ENCODE measurements at places on chromosomes 12 and 14.

GRCh38 chr12:94762943-94763342 lies 112.6 kb upstream of the TMCC3 start:
- no peak for DNase-seq

- no peak for DNase-seq
These were observed 7.5 kb downstream of the REC8 start for GRCh38 chr14:24179294-24179960.

DNA sequence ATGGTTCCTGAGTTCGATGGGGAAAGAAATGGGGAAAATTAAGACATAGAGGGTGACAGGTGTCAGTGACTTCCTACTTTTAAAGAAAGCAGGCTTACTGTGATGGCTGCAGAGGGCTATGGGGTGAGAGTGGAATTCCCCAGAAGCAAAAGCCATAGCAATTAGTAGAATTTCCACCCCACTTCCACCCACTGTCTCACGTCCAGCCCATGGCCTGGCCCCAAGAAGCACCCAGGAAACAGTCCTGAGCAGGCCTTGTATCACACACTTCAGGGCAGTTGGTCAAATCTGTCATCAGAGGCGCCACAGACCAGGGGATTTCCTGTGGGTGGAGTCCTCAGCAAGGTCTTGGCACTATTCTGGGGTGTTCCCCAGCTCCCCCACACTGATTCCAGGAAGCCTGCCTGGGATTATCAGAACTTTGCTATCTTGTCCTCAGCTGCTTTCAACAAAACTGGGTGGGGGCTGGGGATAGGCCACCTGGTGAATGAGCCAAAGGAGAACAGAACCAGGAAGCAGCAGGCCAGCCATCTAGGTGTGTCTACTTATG lies 120.1 kb upstream of the CCND2 start:
- no peak for DNase-seq

GRCh38 chr12:87756111-87756510 lies 273.1 kb downstream of the C12orf50 start:
- peak; percentile 97 for DNase-seq

DNA sequence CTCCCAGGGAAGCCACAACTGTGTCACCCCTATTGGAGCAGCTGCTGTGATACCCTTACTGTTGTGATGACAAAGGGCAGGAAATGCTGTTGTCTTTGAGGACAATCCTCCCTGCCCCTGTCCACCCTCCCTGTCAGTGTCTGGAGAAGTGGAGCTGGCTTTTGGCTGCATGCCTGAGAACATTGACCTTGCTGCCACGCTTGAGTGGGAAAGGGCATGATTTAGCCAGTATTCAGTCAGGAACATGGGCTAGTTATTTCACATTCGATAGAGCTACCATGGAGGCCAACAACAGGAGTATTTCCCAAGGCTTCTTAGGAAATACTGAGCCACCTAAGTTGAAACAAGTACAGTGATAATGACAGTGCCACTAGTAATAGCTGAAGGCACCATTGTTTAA lies 59.4 kb downstream of the MYRFL start:
- DNase-seq, result no peak

GRCh38 chr14:102833991-102834390 lies 56.7 kb downstream of the TRAF3 start:
- no peak for DNase-seq

GRCh38 chr12:47022296-47022695 lies 57.1 kb upstream of the PCED1B start:
- DNase-seq, result no peak

GRCh38 chr14:78227248-78228077 lies 57.3 kb downstream of the NRXN3 start:
- DNase-seq, result no peak

GRCh38 chr14:88168498-88169165 lies 154.4 kb downstream of the KCNK10 start:
- DNase-seq, result no peak

- no peak for DNase-seq
These were observed 47.6 kb downstream of the TMEM132C start for GRCh38 chr12:128314611-128315010.

DNA sequence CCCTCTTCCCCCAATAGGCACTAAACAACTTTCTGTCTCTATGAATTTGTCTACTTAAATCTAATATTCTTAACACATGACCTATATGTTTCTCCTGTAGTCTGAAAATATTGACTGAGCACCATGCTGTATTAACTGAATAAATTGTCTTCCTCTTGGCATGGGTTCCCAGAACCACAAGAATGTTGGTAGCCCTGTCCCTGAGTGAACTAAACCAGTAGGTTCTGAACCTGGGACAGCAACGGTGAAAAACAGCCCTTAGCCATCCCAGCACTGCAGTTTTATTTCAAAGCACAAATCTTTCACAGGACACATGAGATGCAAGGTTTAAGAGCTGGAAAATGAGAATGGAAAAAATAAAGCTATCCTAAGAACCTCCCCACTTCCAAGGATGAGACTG lies 20.4 kb upstream of the HSP90B1 start:
- no peak for DNase-seq

DNA sequence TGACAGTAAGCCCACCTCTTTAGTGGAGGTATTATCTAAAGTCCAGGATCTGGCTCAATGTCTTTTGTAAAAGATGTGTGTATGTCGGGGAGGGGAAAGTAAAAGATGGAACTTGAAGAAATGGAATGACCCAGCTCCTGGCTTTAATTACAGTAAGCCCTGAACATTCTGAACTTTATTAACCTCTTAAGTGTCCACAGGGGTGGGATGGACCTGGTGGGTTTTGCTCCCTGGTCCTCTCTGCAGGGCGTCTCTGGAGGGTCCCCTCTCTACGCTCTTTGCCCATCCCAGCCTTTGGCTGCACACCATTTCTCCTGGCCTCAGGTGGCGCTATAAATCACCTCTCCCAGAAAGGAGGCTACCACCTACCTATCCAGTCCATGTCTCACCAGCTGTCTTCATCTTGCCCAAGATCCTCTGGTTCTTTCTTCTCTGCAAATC lies 3.7 kb upstream of the CISTR start:
- no peak for DNase-seq

DNA sequence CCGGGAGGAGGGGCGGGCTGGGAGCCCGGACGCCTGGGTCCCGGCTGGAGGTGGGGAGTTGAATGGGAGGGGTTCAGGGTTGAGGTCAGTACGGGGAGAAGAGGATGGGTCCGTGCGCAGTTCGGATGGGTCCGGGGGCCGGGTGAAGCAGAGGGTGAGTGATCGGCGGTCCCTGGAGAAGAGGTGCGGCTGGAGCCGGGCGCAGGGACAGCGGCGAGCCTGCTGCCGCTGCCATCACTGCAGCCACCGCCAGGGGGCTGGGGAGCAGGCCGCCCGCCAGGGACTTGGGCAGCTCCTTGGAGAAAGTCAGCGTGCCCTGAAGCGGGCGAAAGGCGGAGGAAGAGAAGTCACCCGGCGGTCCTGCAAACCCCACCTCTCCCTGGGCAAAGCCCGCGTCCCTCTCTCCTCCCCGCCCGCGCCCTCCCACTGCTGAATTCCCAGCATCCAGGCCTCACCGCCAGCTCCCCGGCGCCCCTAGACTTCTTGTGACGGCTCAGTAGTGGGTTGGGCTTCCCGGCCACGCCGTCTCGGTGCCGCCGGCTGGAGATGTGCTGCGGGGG lies 6.0 kb upstream of the GPR84 start:
- peak; percentile 46 for DNase-seq

GRCh38 chr14:102629808-102630350 lies 37.4 kb downstream of the RCOR1 start:
- no peak for DNase-seq

DNA sequence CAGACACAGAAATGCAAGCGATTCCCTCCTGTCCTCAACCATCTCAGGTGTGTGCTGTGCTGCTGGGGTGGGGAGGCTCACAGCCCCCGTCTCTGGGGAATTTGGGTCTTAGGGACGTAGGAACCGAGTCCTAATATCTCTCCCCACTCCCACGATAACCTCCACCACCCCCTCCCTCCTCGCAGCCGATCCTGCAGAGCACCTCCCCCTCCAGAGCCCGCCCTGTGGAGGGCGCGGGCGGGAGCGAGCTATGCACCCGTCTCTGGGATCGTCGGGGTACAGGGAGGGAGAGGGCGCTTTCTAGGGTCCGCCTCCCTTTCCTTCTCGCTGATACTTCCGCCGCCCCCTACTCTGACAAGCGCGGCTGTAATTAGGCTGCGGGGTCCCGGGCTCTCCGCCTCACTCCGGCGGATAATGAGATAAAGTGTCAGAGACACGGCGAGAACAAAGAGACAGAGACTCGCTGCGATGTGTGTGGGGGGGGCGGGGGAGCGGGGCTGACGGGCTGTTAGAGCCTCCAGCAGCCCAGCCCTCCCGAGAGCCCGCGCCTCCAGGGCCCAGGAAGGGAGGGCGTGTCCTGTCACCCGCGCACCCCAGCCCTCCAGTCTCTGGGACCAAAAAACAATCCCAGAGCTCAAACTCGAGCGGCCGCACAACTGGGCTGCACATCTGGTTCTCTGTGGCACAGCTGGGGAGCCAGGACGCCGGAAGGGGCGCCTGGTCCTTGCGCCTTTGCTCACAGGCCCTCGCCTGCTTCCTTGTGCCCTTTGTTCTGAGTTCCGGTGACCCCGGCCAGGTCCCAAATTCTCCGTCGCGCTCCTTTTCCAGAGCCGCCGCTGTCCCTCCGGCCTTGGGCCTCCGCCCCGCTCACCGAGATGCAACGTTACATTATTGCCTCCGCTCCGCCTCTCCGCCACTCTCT lies 8.7 kb downstream of the SHMT2 start:
- no peak for DNase-seq

DNA sequence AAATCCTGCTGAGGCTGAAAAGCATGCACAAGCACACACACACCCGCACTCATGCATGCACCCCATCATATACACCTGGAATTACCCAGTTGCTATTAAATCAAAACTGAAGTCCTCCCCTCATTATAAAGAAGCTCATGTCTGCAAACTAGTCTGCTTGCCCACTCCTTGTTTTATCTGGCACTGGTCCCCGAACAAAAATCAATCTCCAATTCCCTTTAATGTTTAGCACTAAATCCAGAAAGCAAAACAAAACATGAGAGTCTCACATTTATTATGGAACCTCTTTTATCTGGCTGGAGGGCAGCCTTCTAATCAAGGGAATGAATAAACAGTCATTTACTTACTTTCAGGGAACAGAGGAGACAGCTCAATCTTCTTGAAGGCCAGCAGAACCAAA lies 1093.4 kb upstream of the FLRT2 start:
- no peak for DNase-seq
